CD4-positive, CD25-positive, alpha-beta regulatory T cell (primary cell): ENCODE measurements at places on chromosomes 5 and 9. TPM values are rescaled to one million over a fixed set of nuclear protein-coding genes. Genes with fewer than 3 reads are reported as not detected.
A peak's percentile ranks its signal among the peaks of the same experiment; 100 is the strongest.

- no peaks in the 10 kb centered on the region for H3K36me3 ChIP-seq
- no peak overlapping the region for H3K27ac ChIP-seq
- peaks cover 1% of the 10 kb centered on the region for H3K27me3 ChIP-seq
- H3K4me1 ChIP-seq = no peaks in the 10 kb centered on the region
- no peak for DNase-seq
Measured at GRCh38 chr9:69579760-69580581, 92.2 kb downstream of the APBA1 start.

GRCh38 chr5:147904110-147904509 lies 2.2 kb downstream of the C5orf46 start:
- H3K27me3 ChIP-seq = no peaks in the 10 kb centered on the region
- DNase-seq = no peak
- H3K4me3 ChIP-seq = no peak overlapping the region
- no peaks in the 10 kb centered on the region for H3K4me1 ChIP-seq

DNA sequence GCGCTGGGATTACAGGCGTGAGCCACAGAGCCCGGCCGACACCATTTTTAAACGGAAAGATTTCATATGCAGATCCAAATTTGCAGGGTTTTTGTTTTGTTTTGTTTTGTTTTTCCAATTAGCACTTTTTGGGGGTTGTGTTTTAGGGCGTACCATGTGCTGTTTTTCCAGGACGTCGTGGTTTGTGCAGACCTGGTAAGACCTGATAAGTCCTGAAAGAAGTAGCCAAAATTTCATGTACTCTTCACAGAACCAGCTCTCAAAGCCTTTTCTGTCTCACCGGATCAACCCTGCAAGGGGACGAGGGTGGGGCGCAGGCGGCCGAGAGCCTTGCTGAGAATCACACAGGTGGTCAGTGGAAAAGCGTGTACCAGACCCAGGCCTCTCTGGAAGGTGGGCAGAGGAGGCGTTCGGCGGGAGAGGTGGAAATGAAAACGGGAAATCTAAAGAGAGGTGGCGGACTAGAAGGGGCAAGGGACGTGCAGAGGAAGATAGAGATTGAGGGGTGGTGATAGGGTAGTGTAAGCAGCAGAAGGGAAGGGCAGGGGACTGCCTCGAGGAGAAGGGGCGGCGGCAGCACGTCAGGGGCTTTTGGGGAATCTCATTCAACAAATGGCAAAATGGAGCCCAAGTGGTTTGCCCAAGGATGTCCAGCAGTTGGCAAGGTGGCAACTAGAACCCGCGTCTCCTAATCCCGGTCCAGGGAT lies 1.1 kb upstream of the FAF2 start:
- no peaks in the 10 kb centered on the region for H3K27me3 ChIP-seq
- peak overlapping the region; percentile 86 for H3K4me3 ChIP-seq
- H3K4me1 ChIP-seq = peaks cover 18% of the 10 kb centered on the region
- no peak for DNase-seq

DNA sequence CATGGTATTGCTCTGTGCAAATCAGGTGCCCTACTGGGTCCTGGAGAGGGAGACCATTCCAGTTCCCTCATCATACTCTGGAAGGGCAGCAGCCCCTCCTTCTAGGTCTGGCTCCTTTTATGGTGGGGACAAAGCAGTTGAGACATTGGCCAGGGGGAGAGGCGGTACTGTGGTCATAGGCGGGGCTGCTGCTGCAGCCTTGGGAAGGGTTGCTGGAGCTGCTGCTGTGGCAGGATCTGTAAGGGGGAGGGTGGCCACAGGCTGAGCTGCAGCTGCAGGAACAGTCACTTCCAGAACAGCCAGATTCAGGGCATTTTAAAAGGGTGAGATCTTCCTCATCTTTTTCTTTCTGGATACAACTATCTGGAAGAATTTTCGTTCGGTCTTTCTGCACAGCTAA lies 233.0 kb upstream of the SGCD start:
- no peaks in the 10 kb centered on the region for H3K36me3 ChIP-seq
- no peaks in the 10 kb centered on the region for H3K27me3 ChIP-seq
- no peaks in the 10 kb centered on the region for H3K4me1 ChIP-seq
- H3K4me3 ChIP-seq = no peak overlapping the region
- DNase-seq = no peak
- H3K27ac ChIP-seq = no peak overlapping the region

DNA sequence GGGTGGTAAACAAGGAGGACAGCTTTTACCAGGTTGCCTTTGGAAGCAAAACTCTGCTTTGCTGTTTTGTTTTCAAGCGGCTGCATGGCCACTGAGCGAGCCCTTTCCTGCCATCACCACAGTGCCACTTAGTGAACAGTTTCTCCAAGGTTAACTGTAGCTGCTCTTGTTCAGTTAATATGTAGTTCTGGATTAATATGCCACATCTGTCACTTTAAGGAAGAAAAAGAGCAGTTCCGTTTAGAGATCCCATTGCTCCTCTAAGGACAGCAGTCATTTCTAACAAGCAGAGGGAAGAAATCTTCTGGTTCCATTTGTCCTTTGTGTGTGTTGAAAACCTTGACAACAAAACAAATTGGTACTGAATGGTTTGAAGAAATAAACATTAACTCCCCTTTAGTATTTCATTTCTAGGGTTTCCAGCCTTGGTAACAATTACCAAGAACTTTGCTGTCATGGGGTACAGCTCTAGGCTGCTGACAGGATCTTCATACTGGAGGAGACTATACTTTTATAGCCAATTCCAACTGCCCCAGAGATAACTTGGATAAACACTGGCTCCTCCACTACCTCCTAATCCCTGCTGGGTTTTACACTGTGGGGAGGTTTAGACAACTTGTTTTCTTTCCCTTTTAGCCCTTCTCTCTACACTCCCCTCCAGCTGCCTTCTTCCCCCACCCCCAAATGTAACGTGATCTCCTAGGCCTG lies 10.3 kb upstream of the ABL1 start:
- no peaks in the 10 kb centered on the region for H3K36me3 ChIP-seq
- H3K27ac ChIP-seq = no peak overlapping the region
- no peaks in the 10 kb centered on the region for H3K27me3 ChIP-seq
- DNase-seq = no peak

DNA sequence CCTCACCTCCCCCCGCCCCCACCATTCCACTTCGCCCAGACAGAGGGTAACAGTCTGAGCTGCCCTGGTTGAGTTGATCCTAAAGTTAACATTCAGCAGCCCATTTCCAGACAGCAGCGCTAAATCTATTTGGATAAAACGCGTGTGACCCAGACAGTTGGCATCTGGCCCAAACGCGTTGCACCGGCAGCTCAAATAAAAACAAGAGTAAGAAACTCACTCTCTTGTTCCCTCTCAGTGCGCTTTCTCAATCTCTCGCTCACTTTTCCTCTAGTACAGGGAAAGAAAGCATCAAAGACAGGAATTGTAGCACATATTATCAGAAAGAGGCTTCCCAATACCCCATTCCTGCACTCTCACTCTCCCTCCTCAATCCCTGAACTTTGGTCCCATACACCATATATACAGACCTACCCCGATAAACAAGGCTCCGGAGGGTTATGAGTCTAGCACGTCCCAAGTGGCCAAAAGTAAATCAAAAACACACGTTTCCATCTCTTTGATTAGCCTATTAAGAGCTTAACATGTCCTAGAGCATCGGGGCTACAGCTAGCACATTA lies 1.3 kb downstream of the ADAMTS6 start:
- peak overlapping the region; percentile 89 for H3K4me3 ChIP-seq
- H3K4me1 ChIP-seq = peaks cover 35% of the 10 kb centered on the region
- DNase-seq = no peak
- H3K27ac ChIP-seq = no peak overlapping the region
- peaks cover 25% of the 10 kb centered on the region for H3K27me3 ChIP-seq

DNA sequence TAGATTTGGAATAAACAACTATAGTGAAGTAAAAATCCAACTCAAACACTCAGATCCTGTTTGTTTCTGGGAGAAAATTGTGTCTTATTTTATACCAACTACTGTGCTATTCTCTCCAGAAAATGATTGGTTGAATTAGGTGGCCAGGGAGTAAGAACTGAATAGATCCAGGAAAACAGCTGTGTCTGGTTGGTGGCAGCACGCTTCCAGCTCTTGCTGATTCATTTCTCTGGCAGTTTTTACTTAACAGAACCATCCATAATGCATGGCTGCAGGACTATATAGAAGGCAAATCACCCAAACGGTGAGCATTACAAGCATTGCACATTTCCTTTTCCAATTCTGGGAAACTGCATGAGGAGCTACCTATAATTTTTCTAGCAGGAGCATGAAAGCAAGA lies 29.5 kb downstream of the DMAC1 start:
- no peak overlapping the region for H3K27ac ChIP-seq
- DNase-seq = no peak
- peaks cover 2% of the 10 kb centered on the region for H3K27me3 ChIP-seq

DNA sequence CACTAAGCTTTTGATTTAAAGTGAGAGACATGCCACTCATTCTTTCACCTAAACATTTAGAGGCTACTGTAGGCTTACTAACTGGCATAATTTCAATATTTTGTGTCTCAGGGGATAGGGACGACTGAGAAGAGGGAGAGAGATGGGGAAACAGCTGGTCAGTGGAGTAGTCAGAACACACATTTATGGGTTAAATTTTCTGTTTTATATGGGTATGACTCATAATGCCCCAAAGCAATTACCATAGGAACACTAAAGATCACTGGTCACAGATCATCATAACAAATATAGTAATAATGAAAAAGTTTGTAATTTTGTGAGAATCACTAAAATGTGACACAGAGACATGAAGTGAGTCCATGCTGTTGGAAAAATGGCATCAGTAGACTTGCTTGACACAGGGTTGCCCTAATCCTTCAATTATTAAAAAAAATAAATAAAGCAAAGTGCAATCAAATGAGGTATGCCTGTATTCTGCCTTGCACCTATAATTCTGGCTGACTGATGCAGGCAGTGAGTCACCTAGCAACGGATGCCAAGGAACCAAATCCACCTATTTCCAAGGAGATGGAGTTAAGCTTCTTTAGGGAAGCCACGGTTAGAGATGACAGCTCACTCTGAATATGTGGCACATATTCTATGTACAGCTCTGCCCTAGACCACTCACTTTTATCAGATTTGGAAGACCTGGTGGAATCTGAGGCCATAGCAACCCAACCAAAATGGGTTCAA lies 166.1 kb downstream of the MARCHF11 start:
- no peak for DNase-seq
- no peak overlapping the region for H3K27ac ChIP-seq

DNA sequence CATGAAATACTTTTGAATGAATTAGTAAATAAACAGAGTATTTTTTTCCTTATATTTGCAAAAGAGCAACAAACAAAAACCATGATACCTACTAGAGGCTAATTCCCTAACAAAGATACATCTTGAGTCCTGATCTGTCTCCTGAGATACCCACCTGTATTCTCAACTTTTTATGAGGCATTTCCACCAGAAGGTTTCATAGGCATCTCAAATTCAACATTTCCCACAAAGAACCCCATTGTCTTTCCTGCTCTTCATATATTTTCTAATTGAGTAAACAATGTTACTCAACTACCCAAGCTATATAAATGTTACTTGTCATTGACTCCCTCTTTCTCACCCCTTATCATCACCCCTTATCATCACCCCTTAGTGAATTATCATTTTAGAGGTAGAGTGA lies 119.4 kb upstream of the RAI14 start:
- H3K36me3 ChIP-seq = no peaks in the 10 kb centered on the region
- H3K4me1 ChIP-seq = no peaks in the 10 kb centered on the region
- H3K4me3 ChIP-seq = no peak overlapping the region
- DNase-seq = no peak
- peaks cover 7% of the 10 kb centered on the region for H3K27me3 ChIP-seq

GRCh38 chr5:179608131-179608581 lies 15.3 kb downstream of the HNRNPH1 start:
- no peak overlapping the region for H3K4me3 ChIP-seq
- DNase-seq = peak; percentile 57
- peak overlapping the region; percentile 49 for H3K27ac ChIP-seq
- no peaks in the 10 kb centered on the region for H3K27me3 ChIP-seq
- peaks cover 28% of the 10 kb centered on the region for H3K4me1 ChIP-seq

- DNase-seq = no peak
- H3K36me3 ChIP-seq = no peaks in the 10 kb centered on the region
- no peaks in the 10 kb centered on the region for H3K4me1 ChIP-seq
- H3K27me3 ChIP-seq = no peaks in the 10 kb centered on the region
Measured at GRCh38 chr9:129422843-129423192, 198.1 kb downstream of the C9orf50 start.

DNA sequence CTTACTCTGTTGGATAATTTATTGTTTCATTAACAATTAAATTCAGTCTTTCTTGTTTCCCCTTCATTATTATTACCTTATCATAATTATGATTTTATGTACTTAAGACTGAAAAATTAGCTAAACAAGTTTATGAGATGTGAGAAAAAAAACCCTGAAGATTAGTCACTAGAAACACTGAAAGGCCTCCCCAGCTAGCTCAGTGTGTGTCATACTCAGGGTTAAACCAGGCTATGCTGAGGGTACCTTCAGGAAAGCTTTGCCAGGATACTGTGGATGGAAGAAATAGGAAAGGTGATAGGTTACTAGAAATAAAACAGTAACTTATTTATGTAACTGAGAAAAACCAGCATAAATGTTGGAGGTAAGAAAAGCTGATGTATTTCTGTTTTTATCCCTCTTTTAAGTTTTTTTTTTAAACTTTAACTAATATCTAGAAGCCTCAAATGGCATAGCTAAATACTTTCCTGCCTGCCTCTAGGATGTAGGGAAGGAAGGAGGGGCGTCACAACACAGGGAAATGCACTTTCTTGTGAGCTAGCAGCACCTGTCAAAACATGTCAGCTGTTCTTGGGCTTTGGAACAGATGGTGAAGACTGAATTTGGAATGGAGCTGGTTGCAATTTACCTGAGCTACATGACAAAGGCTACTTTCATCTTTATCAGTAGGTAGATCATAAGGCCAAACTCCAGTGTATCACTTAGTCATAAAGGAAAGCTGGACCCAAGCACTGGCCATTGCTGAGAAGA lies 24.2 kb downstream of the NMRK1 start:
- H3K36me3 ChIP-seq = peaks cover 36% of the 10 kb centered on the region
- H3K4me3 ChIP-seq = no peak overlapping the region
- no peaks in the 10 kb centered on the region for H3K4me1 ChIP-seq
- DNase-seq = no peak

DNA sequence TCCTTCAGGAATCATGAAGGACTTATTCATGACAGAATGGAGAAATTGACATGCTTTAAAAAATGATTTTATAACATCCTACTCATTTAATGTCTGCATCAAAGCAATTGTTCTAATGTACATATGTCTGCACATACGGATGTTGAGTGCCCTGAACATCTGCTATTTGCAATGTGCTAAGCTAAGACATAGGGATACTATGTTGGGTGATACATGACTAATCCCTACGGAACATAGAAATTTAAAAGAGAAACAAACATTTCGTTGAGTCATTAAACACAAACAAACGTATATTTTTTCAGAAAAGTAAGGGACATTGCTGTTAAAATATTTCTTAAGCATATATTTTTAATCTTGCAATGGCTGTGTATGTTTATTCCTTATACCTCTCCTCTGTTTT lies 686.5 kb upstream of the ADAMTS16 start:
- H3K36me3 ChIP-seq = no peaks in the 10 kb centered on the region
- no peak for DNase-seq
- H3K4me1 ChIP-seq = no peaks in the 10 kb centered on the region

GRCh38 chr9:98929071-98929470 lies 14.6 kb upstream of the COL15A1 start:
- no peak overlapping the region for H3K27ac ChIP-seq
- no peak for DNase-seq
- H3K4me3 ChIP-seq = no peak overlapping the region

- peaks cover 6% of the 10 kb centered on the region for H3K4me1 ChIP-seq
- peaks cover 12% of the 10 kb centered on the region for H3K27me3 ChIP-seq
- no peaks in the 10 kb centered on the region for H3K36me3 ChIP-seq
- no peak overlapping the region for H3K27ac ChIP-seq
Measured at GRCh38 chr5:135192351-135192750, 158.3 kb upstream of the PITX1 start.

Gene JAK2
- total RNA-seq = 19.5 TPM

Gene SHISAL2B
- not detected for total RNA-seq

Gene MCTP1
- 2.9 TPM for total RNA-seq

Gene TEX48
- total RNA-seq = not detected

Gene CDKN2B-AS1
- total RNA-seq = 0.99 TPM

Gene TAF1L
- total RNA-seq = not detected

Gene TMEM252
- total RNA-seq = not detected

Gene CDC20B
- not detected for total RNA-seq
